ENCODE measurements at places on chromosomes 5 and 9.

DNA sequence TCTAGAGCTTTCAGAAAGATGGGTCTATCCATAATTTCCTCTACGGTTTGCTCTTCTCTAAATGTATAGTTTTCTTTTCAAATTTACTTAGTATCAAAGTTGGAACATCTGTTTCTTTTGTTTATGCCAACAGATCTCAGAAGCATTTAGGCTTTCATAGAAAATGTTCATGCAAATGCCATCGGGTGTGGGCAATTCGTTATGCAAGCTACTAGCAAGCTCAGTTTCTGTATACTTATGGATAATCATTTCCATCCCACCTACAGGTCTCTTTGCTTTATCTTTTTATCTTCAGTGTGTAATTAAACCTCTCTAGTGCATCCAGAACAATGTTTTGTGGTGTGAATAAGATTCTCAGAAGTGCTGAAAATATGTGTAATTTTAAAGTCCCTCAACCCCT lies 59.9 kb downstream of the NUDT12 start:
- no peak for DNase-seq

- DNase-seq: no peak
Observed at GRCh38 chr5:31235381-31235780, 41.9 kb downstream of the CDH6 start.

- DNase-seq: no peak
Observed at GRCh38 chr9:17402309-17402708, 176.6 kb upstream of the SH3GL2 start.

GRCh38 chr9:34171753-34172535 lies 6.9 kb upstream of the UBAP1 start:
- no peak for DNase-seq

- DNase-seq: no peak
Observed at GRCh38 chr9:27491154-27491553, 32.9 kb upstream of the IFNK start.

- peak; percentile 33 for DNase-seq
Observed at GRCh38 chr5:68924481-68925145, 169.2 kb upstream of the SLC30A5 start.

GRCh38 chr9:126791406-126792230 lies 13.2 kb upstream of the ZBTB43 start:
- no peak for DNase-seq

DNA sequence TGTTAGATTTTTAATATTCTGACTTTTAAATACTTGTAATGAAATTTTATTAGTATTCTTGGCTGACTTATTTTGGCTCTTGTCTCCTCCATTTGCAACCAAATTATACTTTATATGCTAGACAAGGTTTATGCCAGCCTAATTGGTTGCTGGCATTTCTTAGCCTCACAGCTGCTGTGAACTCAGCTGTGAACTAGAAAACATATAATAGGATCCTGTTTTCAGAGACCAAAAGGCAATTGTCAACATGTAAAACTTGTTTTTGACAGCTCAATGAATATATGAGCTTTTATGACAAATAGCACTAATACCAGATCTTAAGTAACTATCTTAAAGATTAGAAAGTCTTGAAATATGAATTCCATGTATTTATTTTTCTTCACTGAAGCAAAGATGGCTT lies 25.9 kb downstream of the KIF2A start:
- DNase-seq: no peak

GRCh38 chr5:158056130-158056825 lies 197.3 kb upstream of the CLINT1 start:
- peak; percentile 46 for DNase-seq

DNA sequence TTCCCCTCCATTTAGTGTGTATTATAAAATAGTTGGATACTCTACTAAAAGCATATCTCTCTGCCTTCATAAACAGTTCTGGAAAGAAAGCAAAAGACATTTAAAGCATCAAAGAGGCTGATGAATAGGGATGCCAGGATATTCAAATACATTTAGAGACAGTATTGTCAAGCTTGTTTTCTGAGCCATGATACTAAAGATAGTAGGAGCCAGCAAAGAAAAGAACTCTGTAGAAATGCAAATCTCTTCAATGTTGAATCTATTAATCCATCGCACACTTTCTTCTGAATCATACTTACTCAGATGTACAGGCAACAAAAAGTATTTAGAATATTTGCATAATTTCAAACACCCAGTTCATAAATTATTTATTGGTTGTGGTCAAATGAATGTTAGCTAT lies 207.1 kb upstream of the MEF2C start:
- DNase-seq: no peak

GRCh38 chr9:96050048-96050860 lies 174.8 kb downstream of the ERCC6L2 start:
- DNase-seq: no peak

DNA sequence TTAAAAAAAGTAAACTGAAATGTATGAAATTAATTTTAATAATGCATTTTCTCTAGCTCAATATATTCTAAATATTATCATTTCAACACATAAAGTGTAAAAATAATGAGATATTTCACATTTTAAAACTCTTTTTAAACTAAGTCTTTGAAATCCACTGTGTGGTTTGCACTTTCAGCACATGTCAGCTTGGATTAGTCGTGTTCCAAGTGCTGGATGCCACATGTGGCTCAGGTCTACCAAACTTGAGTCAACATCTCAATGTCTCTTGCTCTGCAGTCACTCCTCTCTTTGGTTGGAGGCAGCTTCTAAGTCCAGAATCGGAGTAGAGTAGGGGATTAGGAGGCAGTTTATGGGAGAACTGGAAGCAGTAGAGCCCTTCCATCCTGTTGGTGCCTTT lies 173.7 kb upstream of the ANKRD55 start:
- DNase-seq: no peak

DNA sequence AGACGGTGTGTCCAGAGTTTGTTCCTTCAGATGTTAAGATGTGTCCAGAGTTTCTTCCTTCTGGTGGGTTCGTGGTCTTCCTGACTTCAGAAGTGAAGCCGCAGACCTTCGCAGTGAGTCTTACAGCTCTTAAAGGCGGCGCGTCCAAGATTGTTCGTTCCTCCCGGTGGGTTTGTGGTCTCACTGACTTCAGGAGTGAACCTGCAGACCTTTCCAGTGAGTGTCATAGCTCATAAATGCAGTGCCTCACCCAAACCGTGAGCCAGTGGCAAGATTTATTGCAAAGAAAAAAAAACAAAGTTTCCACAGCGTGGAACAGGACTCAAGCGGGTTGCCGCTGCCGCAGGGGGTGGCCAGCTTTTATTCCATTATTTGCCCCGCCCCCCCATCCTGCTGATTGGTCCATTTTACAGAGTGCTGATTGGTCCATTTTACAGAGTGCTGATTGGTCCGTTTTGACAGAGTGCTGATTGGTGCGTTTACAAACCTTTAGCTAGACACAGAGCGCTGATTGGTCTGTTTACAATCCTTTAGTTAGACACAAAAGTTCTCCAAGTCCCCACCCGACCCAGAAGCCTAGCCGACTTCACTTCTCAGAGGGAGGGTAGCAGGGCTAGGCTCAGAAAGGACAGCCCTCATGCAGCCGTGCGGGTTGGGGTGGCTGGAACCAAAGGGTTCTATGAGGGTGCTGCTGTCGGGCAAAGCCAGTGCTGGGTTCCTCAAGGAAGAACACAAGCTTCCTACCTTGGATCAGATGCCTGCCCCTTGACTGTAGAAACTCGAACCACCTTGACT lies 9.1 kb upstream of the RNF130 start:
- no peak for DNase-seq

DNA sequence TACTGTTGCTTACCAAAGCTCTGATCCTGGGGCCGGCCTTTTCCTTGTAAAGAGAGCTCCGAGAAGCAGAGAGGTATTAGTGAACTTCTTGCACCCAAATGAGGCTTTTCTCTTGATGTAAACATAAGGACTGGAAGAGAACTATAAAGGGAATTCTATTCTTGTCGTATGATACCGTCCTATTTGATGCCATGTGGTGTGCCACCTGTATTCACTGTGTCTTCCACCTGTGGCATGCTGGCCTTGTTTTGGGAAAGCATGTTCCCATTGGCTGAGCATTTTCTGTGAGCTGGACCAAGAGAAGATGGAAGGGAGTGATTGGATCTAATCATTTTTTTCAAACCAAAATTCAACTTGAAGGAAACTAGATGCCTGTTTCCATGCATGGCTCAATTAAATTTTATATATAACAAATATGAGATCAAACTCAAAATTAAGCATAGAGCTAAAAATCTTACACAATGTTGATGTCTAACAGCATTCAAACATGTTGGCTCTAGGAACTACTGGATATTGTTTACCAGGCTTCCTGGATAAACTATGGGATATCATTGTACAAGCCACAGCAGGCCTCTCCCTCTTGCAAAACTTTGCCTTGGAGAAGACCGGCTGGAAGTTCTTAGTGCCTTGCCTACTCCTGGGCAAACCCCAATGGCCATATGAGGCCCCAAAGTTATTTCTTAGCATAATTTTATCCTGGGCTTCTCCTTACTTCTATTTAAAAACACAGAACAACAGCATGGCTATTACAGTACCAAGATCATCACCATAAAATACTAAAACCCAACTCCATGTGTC lies 115.3 kb downstream of the TSSK1B start:
- no peak for DNase-seq

Data from SW480 (cell line).